ENCODE measurements at places on chromosomes 3 and 15.

- DNase-seq, result no peak
These were observed 115.6 kb upstream of the LMCD1 start for GRCh38 chr3:8385848-8386620.

- no peak for DNase-seq
These were observed 35.1 kb upstream of the IL12A start for GRCh38 chr3:159953325-159954085.

DNA sequence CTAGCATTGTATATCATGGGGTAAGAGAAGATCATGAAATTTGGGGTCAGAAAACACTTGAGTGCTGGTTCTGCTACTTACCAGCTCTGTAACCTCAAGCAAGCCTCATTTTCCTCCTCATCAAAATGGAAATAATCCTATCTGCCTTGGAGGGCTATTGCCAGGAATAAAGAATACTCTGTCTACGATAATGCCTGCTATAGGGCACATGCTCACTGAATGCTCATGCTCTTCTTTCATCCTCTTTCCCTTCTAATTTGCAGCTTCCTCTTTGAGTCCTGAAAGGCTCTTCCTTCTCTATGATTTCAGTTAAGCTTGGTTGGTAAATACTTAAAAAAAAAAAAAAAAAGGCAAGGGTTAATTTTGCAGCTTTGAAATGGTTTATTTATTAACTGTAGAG is 12.8 kb downstream of the RTP1 start:
- no peak for DNase-seq

GRCh38 chr3:108145578-108145977 is 54.7 kb upstream of the CD47 start:
- no peak for DNase-seq

DNA sequence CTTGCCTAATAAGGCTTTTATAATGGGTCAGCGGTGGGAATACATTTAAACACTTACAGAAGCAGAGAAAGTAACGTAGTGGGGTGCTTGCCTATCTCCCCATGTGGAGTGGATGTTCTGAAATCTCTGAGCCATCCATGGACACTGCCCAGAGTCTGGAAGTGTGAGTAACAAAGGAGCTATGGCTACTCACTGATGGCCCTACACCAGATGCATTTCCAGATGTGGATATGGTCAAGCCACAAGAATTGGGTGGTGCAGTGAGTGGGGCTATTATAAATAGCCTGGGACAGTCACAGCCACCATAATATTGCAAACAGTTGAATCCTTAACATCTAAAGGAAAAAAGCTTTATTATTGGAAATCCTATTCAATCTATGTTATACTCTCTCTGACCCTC is 96.6 kb downstream of the CGNL1 start:
- no peak for DNase-seq

GRCh38 chr3:123397921-123398785 is 50.7 kb downstream of the ADCY5 start:
- no peak for DNase-seq

DNA sequence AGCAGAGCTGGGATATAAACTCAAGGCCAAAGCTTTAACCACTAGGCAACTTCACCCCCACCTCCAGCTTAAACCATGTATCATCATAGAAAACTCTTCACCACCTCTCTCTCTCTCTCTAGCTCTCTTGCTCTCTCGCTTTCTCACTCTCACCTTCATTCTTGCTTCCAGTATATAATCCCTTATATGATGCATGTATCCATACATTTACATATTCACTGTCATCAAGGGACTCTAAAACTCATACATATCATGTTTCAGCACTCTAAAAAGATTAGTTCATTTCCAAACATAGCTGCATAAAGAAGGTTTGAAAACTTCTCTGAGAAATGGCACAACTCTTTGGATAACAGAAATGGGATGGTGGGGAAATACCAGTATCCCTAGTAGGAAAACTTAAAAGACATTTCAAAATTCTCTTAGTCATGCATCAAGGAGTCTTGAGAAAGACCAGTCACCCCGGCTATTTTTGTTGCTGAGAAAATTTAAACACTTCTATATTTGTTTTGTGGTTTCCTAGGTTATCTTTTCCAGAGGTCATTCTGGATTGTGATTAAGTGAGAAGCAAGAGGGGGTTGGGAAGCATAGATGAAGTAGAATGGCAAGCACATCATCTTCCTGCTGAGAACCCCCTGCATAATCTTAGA is 447.8 kb upstream of the THBS1 start:
- no peak for DNase-seq

GRCh38 chr3:163071713-163072112 is 1575.1 kb downstream of the OTOL1 start:
- no peak for DNase-seq

DNA sequence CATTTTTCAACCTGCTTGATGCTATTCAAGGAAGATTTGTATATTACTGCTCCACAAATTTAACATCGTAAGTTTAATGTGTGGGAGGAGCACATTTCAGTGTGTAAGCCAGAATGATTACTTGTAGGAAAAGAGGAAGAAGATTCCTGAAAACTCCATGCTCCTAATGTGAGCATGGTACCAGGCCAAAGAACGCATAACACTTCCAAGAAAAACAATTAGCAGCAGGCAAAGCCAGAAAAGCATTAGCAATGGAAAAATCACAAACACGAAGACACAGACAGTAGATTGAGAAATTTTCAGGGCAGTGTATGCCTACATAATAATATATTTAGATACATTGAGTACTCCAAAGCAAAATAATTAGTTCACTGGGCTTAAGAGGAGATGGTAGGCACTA is 96.6 kb upstream of the CBLB start:
- DNase-seq, result no peak

DNA sequence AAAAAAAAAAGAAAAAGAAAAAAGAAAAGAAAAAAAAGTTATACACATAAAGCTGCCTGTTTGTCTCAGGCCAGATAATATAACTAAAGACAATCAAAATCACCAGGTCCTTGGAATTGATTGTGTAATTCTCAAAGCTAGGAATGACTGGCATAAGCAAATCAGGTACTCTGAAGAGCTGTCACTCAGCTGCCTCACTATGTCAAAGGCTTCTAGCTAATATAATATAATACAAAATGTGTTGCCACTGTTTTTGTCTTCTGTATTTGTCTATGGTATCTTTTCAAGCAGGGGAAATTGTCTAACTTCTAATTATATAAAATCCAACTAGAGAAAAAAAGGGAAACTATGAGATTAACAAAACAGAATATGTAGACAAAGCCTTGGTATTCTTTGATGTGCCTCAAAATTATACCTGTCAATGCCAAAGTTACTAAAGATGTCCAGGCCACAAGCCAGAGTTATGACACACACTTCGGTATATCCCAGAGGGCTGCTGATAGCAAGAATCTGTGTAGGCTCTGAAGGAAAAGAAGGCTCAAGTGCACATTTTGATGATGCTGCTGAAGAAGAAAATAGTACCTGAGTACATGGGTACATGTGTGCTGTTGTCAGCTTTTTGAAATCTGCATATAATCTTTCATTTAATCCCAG is 37.0 kb upstream of the NR2E3 start:
- DNase-seq, result no peak

DNA sequence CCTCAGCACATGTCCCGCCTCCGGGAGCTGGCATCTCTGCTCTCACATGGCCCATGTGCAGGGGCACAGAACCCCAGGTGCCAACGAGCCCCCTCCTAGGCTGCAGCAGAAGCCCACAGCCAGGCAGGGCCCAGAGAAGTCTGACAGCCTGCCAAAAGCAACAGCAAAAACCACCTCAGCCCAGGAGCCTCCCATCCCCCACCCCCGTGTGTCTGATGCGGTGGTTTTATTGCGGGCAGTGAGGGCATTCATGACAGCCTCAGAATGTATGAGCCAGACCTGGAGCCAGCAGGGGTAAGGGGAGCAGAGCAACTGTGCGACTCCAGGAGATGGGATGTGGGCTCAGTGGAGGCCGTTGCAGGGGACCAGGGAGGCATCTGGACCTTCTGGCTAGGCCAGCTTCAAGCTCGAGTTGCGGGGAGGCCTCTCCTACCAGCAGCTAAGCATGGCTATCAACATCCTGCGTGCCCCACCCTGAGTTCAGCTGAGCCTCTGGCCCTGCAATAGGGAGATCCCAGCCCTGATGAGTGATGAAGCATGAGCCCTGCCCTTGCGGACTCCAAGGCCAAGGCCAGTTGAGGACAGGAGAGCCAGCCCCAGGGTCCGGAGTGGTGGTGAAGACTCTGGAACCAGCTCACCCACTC is 52.5 kb downstream of the CYP11A1 start:
- no peak for DNase-seq

GRCh38 chr3:194294199-194294894 is 56.8 kb downstream of the CPN2 start:
- DNase-seq, result no peak

DNA sequence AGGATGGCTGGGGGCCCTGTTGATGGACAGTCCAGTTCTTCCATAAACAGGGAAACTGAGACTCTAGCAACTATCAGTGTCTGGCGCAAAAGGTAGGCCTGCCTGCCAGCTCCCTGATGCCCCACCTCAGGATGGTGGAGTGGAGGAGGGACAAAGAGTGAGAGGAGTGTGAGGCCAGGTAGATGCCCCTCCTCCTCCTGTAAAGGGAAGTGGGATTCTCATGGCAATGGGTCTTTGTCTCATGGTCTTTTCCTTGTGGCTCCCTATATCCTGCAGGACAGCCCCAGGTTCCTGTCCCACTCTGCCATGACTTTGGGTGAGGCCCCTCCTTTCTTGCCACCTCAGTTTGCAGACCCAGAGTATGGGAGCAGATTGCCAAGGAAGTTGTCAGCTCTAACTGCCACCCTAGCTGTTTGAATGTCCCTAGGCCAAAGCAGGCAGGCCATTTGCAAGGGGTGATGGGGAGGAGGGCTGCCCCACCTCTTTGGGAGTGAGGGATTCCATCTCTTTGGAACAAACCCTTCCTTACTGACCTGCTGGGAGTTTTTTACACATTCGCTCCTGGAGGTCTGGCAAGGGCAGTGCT is 2.8 kb upstream of the DNAH1 start:
- DNase-seq, result no peak

DNA sequence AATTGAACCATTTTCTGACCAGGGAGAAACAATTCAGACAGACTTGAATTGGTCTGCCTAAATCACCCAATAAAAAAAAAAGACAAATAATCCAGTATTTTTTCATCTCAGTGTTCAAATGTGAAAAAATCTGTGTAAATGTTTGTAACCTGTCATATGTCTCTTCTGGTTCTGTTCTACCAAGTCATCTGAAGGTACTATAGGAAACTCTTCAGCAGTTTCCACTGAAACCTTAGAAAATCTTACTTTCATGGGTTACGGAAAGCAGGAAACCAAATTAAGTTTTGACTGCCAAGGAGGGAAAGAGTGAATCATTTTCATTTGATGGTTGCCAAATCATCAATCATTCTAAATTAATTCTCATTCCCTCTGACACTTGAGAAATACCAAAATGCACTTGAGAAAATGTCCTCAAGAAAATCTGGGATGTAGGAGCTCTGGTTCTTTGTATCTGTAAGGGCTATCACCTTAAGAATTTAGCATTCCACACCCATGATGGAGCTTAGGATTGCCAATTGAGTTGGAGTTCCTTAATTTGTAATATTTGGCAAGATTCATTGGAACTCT is 278.2 kb upstream of the KCNH8 start:
- no peak for DNase-seq

DNA sequence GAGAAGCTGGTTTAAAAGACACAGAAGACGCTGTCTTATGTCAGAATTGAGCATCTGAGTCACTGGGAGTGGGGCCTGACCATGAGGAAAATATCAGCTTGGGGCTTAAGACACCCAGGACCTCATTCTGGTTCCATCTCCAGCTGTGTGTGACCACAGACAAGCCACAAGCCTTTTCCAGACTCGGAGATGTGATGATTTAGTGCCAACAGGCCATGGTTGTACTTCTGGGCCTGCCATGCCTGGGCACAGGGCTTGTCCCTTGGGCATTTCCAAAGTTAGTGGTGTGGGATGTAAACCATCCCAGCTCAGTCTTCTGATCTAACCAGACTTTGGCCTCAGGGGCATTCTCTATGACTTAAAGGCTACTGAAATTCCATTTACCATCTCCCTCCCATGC is 269.8 kb downstream of the RYR3 start:
- no peak for DNase-seq

- peak; percentile 49 for DNase-seq
These were observed 639 bp downstream of the NIPA1 start for GRCh38 chr15:22786868-22787698.

GRCh38 chr3:145911016-145911415 is 250.0 kb downstream of the PLOD2 start:
- no peak for DNase-seq

GRCh38 chr3:128432301-128432970 is 34.3 kb downstream of the DNAJB8 start:
- DNase-seq, result no peak

GRCh38 chr15:25133804-25134203 is 179.0 kb downstream of the SNRPN start:
- DNase-seq, result no peak

- DNase-seq, result no peak
These were observed 147.2 kb downstream of the ALCAM start for GRCh38 chr3:105513886-105514285.

DNA sequence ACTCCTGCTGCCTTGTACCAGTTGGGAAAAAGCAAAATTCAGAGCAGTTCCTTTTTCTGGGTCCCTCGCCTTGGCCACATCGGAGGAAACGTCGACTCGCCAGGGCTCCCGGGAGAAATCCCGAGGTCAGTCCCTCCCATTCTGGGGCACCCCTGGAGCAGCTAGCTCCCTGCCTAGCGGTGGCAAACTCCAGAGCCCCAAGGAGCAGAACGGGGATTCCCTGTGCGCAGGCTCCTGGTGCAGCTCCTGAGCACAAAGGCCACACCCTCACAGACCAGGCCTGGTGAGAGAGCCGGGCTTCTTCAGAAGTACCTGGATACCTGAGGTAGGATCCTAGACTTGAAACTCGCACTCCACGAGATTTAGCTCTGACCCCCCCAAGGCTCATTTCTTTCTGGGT is 2.6 kb downstream of the LRRC3B start:
- DNase-seq, result no peak

DNA sequence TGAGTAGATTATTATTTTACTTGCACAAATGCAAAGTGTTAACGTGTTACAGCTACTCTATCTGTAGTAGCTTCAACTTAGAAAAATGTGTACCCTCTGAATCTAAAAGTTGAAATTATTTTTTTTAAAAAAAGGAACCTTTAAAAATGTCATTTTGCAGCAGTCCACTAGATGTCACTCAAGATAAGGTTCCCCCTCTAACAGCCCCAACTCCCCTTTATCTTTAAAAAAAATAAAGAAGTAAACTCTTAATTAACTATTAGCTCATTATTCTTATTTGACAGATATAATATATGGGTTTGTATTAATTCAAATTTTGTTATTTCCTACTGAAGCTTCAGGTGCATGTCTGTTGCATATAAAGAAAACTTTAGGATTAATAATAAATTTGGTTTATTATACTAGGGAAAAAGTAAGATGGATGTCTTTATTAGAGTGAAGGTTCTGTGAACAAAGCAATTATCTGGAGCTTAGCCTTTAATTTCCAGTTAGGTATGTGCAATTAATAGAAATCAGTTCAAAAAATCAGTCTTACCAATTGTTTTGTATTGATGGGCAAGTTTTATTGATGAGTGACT is 288.5 kb downstream of the VGLL3 start:
- peak; percentile 38 for DNase-seq

- DNase-seq, result no peak
These were observed 122.1 kb downstream of the AQP9 start for GRCh38 chr15:58260205-58260724.

Measured in KBM-7 (cell line).